NCI-H748 treated with DMSO at 0.1 percent for 48 hours (cell line): ENCODE measurements at places on chromosomes 13 and 19.
A peak's percentile ranks its signal among the peaks of the same experiment; 100 is the strongest.

DNA sequence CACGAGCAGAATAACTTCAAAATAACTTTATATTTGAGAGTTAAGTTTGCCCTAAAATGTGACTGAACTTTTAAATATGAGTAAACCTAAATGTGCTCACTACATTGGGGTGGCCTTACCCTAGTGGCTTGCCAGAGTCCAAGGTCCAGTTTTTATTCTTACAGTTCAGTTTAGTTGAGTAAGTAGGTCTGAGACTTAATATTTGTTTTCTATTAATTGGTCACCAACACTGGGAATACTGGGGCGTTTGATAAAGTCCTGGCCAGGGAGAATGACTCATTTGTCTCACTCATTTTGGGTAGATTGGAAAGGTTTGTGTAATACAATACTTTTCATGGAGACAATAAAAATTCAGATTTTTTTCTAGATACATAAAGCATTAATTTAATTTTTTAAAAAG lies 127.8 kb upstream of the SPATA13 start:
- no peak for DNase-seq

- DNase-seq: no peak
These were observed 308.6 kb downstream of the GPC6 start for GRCh38 chr13:93535251-93535650.

GRCh38 chr13:102561933-102562332 lies 34.9 kb upstream of the TPP2 start:
- DNase-seq: no peak

DNA sequence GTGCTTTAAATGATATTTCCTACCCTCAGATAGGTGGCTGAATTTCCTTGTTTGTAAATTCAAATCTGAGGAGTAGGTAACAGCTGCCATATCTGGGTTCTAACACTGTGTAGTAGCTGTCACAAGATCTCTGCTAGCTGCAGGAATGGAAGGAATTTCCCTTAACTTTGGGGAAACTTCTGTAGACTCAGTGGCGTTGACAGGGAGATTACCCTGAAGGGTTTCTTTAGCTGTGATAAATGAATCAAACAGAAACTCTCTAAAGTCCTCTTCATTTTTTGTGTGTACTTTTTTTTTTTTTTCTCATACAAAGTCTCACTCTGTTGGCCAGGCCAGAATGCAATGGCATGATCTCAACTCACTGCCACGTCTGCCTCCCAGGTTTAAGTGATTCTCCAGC lies 5.3 kb upstream of the EPSTI1 start:
- no peak for DNase-seq

GRCh38 chr13:113497217-113497616 lies 6.7 kb upstream of the DCUN1D2 start:
- no peak for DNase-seq

- no peak for DNase-seq
These were observed 24.8 kb downstream of the RANBP3 start for GRCh38 chr19:5953030-5953589.

DNA sequence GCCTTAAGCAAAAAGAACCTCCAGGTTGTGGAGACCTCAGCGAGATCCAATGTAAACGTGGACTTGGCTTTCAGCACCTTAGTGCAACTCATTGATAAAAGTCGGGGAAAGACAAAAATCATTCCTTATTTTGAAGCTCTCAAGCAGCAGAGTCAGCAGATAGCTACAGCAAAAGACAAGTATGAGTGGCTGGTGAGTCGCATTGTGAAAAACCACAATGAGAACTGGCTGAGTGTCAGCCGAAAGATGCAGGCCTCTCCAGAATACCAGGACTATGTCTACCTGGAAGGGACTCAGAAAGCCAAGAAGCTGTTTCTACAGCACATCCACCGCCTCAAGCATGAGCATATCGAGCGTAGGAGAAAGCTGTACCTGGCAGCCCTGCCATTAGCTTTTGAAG lies 58.5 kb downstream of the ARHGAP35 start:
- no peak for DNase-seq

DNA sequence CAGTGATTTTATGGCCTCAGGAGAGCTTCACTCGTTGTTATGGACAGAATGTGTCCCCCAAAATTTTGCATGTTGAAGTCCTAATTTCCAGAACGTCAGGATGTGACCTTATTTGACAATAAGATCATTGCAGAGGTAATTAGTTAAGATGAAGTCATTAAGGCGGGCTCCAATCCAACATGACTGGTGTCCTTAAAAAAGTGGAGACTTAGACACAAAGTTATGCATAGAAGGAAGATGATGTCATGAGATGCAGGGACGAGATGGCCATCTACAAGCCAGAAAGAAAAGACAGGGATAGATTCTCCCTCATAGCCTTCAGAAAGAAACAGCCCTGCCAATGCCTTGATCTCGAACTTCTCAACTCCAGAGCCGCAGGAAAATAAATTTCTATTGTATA lies 25.8 kb upstream of the SPATA13 start:
- no peak for DNase-seq

DNA sequence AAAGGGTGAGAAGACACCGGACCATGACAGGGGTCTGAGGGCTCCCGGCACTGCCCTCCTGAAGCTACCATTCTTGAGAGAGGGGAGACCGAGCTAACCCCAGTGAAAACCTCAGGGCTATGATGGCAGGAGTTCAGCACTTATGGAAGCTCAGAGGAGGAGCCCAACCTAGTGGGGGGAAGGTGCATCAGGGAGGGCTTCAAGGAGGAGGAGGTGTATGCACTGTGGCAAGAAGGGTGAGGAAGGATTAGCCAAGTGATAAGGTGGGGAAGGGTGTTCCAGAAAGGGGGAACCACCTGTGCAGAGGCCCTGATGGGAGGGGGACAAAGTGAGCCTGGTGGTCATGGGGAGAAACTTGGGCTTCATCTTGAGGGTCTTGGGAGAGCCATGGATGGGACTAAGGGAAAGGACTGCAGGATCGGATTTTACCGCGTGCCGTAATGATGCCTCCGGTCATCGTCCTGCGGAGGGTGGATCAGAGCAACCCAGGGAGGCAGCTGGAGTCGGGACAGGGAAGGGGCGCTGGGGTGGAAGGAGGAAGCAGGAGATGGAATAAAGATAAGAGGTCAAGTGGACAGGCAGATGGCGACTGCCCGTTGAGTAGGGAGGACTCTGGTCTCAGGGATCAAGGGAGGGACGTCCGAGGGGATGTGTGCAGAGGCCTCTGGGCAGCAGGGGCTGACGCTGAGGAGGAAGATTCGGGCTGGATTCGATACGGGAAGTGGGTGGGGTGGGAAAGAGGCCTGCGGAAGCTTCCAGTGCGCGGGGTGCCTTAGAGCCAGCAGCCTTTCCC lies 13.3 kb upstream of the PSMD8 start:
- DNase-seq: no peak

DNA sequence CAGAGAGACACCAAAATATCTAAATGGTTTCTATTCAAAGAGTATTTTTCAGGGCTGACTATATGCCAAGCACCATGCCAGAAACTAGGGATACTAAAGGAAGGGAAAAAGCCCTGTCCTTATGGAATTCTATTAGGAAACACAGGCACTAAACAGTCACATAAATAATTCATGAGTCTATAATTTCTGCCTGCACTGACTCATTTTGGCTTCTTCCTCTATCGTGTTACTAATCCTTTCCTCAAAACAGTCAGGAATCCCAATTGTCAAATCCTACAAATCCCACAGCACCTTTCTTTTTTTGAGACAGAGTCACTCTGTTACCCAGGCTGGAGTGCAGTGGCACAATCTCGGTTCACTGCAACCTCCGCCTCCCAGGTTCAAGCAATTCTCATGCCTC lies 29.2 kb downstream of the XPO4 start:
- no peak for DNase-seq

DNA sequence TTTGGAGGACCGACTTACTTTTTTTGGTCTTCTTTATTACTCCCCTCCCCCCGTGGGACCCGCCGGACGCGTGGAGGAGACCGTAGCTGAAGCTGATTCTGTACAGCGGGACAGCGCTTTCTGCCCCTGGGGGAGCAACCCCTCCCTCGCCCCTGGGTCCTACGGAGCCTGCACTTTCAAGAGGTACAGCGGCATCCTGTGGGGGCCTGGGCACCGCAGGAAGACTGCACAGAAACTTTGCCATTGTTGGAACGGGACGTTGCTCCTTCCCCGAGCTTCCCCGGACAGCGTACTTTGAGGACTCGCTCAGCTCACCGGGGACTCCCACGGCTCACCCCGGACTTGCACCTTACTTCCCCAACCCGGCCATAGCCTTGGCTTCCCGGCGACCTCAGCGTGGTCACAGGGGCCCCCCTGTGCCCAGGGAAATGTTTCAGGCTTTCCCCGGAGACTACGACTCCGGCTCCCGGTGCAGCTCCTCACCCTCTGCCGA lies 409 bp downstream of the FOSB start:
- DNase-seq: no peak

- DNase-seq: no peak
These were observed 4.1 kb upstream of the TLE6 start for GRCh38 chr19:2973229-2973628.

GRCh38 chr13:29411481-29411880 lies 184.0 kb downstream of the SLC7A1 start:
- DNase-seq: no peak

GRCh38 chr13:113855012-113855921 lies 8.6 kb downstream of the GAS6 start:
- no peak for DNase-seq

GRCh38 chr13:43676320-43676719 lies 110.5 kb downstream of the ENOX1 start:
- no peak for DNase-seq

DNA sequence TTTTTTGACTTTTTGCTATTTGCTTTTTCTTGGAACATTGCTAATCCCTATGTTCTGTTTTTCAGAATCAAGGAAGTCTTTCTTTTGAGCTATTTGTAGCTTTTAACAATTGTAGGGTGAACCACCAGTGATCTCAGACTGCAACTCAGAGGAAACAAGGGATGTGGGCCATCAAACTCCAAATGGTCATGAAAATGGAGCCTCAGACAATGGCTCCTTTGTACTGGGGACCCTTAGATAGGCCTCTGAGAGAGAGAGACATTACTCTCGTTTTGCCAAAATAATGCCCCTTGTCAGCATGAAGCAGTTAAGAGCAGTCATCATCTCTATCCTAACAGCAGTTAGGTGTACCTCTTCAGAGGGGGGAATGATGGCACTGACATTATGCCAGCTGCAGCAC lies 56.4 kb upstream of the GJB6 start:
- peak; percentile 78 for DNase-seq

DNA sequence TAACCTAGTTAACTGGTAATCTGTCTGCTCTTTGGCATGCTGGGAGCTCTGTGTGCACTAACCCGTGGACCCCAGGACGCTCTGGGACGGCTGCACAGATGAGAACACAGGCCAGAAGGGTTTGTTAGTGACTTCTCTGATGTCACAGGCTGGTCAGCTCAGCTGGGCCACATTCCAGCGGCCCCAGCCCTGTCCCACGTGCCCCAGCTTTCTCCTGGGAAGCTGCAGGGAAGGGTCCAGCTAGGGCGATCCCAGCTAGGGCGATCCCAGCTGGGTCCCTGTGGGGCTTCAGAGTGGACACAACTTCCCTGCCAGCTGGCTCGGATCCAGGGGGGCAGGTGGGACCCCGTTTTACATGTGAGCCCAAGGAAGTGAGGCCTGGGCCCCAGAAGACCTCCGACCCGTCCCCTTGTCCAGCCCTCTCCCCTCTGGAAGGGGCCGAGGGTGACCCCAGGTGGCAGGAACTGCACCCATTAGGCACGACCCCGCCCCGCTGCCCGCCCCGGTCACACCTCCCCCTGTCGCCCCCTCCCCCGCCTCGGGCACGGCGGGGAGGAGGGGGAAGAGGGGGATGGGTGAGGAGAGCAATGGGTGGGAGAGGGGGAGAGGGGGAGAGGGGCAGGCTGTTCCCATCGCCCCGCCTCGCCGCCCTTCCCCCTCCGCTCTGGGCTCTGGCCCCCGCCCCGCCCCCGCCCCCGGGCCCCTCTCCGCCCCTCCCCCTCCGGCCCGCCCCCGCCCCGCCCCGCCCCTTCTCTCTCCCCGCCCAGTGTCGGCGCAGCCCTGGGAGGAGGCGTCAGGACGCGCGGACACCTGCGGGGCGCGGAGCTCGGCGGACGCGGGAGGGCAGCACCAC lies 75.2 kb upstream of the MCF2L start:
- DNase-seq: peak; percentile 37

- peak; percentile 50 for DNase-seq
These were observed at the start of gene ATP8A2 for GRCh38 chr13:25371875-25372283. Gene ATP8A2, plus strand, starts transcription at chr13:25371974. Its CDS starts 239 bp downstream, at chr13:25372213.

DNA sequence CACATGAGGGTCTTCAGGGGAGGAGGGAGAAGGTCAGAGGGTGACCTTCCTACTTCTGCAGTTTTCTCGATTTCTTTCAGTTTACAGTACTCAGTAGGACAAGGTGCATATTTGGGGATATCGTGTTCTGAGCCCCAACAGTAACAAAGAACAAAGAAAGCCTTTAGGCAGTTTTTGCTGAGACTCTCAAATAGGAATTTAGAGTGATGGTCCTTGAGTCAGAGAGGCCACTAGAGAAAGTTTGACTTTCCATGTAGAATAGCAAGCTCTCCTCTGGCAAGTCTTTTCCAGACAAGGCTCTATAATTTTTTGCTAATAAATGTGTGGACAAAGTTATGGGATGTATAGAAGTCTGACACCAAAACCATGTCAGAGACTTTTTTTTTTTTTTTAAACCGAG lies 194.6 kb downstream of the TM9SF2 start:
- no peak for DNase-seq

DNA sequence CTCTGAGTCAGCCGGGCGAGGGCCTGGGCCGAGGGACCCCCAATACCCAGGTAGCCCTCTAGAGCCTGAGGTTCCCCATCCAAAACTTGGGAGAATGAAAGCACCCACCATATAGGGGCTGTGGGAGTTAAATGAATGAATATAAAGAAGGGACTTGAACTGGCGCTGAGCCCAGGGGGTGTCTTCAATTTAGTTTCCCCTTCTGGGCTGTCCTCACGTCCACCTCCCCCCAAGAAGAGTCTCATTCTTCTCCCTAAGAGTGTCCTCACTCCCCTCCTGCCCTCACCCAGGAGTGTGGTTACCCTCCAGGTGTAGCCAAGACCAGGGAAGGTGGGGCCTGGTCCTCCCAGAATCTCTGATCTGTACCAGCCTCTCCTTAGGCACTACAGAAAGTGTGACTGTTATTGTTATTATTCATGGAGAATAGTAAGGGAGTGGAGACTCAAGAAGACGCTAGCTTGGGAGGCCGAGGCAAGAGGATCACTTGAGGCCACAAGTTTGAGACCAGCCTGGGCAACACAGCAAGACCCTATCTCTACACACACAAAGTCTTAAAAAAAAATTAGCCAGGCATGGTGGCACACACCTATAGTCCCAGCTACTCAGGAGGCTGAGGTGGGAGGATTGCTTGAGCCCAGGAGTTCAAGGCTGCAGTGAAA lies 2.7 kb downstream of the CD79A start:
- DNase-seq: no peak

GRCh38 chr19:4518345-4519171 lies at the start of gene PLIN4:
Gene PLIN4, minus strand, starts transcription at chr19:4518486. Its CDS starts 214 bp downstream, at chr19:4518272.
- no peak for DNase-seq

DNA sequence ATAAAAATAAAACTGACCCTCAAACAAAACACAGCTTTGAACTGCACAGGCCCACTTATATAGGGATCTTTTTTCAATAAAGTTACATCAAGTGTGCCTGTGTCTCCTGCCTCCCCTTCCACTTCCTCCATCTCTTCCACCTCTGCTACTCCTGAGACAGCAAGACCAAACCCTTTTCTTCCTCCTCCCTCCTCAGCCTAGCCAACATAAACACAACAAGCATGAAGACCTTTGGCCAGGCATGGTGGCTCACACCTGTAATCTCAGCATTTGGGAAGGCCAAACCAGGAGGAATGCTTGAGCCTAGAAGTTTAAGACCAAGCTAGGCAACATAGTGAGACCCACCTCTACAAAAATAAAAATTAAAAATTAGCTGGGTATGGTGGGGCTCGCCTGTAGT lies 72.6 kb downstream of the ELF1 start:
- no peak for DNase-seq
